ENCODE measurements at places on chromosomes 5 and 9.

GRCh38 chr9:134024214-134024792, 978 bp upstream of the BRD3OS start:
- no peak for DNase-seq

DNA sequence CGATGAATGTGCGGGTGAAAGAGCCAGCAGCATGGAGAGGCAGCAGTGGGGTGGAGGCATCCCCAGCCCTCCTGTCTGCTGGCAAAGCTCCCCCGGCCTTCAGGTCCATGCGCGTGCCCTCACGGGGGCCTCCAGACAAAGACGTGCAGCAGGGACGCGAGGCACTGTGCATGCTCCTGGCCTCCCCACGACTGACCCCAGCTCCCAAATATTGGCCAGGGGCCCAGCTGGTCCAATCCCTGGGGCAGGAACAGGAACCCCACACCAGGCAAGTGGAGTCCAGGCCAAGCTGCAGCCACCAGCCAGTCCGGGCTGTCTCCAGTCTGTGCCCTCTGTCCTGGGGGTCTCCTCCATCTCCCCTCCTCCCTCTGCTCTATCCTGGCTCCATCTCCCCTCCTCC, 33.5 kb upstream of the LRRC14B start:
- no peak for DNase-seq

DNA sequence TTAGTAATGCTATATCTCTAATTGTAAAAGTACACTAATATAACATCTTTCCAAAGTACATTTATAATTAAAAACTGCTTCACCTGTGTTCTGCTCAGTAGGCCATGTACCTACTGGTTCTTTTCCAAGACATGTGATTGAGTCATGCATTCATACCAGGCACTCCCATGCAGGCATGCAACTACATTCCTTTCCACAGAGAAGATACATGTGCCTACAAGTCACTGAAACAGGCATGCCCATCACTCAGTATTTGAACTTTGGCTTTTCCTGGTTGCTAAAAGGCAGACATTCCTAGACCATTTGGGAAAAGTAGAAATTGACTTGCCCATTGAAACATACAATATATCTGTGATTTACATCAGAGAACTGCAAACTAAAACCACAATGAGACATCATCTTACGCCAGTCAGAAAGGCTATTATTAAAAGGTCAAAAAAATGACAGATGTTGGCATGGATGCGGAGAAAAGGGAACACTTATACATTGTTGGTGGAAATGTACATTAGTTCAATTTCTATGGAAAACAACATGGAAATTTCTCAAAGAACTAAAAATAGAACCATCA, 148.3 kb upstream of the MOCS2 start:
- DNase-seq = no peak

DNA sequence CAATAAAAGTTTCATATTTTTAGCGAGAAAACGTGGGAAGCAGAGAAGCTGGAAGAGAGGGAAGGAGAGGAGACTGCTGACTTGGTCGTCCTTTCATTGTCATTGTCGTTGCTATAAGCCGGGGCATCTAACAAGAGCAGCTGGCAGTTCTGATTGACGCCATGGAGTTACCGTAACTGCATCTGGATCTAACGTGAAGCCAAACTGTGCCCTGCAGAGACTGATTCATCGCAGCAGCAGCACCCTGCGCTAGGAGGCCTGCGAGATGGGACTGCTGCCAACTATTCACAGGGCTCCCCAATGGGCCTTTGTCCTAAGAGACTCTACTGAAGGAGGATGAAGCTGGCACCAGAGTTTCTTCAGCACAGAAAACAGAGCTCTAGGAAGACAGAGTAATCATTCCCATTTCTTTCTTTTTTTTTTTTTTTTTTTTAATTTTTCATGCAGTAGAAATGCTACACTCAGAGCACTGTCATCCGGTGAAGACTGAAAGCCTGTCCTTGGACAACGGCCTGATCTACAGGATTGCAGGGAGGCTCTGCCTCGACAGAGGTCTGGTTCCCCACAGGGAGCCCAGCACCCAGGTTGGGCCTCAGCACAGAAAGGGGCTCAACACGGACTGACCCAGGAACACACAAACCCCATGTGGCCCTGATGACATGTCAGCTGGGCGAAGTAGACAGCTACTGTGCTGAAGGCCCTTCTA, 47.8 kb downstream of the RETREG1 start:
- DNase-seq = no peak

- DNase-seq = no peak
Measured at GRCh38 chr9:113817171-113817570, 58.9 kb upstream of the ZNF618 start.

GRCh38 chr9:114588210-114588609, 641 bp downstream of the ATP6V1G1 start:
- no peak for DNase-seq

GRCh38 chr5:73626814-73627313, 868 bp downstream of the ARHGEF28 start:
- DNase-seq = no peak

DNA sequence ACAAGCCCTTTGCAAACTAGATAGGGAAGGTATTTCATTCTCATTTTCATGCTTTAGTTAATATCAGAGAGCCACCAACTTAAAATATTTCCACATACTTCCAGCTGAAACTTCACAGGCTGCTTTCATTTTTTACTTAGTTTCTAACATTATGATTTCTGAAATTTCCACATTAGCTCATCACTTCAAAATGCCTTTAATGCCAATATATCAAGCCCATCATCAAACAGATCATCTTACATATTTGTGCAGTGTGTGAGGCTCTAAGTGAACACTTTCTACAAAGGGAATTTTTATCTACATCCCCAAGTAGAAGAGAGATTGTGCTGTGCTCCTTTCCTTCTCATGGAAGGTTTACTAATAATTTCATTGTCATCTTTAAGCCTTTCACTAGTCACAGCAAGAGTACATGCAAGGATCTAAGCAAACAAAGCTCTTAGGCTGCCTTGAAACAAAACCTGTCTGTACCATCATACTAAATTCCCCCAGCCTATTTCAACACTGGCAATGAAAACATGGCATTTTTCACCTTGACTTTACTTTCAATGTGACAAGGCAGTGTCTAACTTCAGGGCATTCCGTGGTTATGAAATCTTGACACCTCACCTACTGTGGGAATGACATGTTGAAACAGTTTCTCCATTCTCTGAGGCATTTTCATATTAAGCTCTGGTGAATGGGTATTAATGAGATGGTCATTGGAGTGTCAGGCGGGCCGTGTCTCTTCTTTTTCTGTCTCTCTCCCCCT, 45.4 kb downstream of the PPP2R2B start:
- DNase-seq = no peak

- peak; percentile 37 for DNase-seq
Measured at GRCh38 chr5:891837-892393, 686 bp downstream of the BRD9 start.

DNA sequence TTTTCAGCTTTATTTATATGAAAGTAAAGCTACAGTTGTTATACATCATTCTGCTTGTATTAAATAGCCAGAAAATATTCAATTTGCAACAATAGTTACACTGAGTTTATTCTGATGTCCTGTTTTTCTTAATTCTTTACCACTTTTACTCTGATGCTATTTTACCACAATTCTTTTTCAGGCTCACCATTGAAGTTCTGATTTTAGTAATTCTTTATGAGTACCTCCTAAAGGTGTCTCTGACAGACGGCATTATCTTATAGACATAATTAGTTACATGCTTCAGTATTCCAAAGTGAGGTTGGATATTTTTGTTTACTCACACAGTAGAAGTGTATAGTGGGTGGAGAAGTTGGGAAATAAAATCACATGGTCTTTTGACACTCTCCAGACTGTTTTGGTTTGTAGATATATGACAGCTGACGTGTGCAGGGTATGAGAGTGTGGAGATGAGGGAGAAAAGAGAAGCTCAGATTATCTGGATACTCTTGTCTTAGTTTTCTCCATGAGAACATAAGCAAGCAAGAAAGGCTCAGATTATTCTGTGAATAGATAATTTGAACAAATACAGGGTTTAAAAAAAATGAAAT, 97.4 kb downstream of the FBXO4 start:
- no peak for DNase-seq

DNA sequence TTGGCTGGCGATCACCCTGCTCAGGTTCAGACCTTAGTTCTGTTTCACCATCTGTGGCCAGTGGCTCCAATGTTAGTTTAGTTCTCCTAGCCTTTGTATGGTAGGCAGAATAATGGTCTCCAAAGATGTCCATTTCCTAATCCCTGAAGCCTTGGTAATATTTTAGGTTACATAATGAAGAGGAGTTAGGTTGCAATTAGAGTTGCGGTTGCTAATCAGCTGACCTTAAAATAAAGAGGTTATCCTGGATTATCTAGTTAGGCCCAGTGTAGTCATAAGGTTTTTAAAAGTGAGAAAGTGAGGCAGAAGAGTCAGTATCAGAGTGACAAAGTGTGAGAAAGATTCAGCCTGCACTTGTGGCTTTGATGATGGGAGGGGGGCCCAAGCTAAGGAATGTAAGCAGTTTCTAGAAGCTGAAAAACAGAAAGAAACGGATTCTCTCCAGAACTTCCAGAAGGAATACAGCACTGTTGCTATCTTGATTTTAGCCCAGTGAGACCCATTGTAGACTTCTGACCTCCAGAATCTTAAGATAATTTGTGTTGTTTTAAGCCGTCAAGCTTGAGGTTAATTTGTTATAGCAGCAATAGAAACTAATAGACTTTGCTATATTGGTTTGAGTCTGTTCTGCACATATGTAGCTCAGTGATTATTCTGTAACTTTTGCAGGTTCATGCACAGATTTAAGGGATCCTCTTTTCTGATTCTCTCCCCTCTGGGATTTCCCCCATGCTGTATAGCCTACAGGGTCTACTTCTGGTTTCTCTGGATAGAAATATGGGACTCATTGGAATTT, 21.6 kb downstream of the LNPEP start:
- DNase-seq = no peak

DNA sequence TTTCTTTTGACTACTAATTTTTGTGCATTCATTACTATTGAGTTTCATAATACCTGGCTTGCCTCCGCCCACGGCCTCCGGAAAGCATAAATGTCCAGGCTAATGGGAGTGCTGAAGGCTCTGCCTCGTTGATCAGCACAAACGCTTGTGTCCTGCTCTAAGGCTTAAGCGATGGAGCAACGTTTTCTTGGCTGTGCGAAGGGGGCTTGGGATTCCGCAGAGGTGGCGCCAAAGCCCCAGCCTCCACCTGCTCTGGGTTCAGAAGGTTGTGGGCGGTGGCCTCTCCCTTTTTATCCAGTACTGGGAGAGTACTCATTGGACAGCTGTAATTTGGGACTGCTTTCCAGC, 19.7 kb downstream of the ANXA2R start:
- peak; percentile 71 for DNase-seq

GRCh38 chr9:1747417-1747967, 267.7 kb upstream of the SMARCA2 start:
- no peak for DNase-seq

DNA sequence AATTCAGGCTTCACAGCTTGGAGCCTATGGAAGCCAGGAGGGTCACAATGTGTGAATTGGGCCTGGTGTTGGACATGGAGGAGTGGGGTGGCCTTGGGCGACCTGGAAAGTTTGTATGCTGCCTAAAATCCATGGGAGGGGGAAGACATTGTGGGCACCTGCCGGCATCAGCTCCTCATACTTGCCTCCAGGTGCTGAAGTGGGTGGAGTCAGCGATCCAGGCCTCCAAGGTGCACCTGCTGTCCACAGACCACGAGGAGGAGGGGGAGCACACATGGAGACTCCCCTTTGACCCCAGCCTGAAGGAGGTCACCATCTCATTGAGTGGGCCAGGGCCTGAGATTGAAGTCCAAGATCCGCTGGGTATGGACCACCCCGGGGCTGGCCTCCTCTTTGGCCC, 29.1 kb downstream of the HMCN2 start:
- no peak for DNase-seq

DNA sequence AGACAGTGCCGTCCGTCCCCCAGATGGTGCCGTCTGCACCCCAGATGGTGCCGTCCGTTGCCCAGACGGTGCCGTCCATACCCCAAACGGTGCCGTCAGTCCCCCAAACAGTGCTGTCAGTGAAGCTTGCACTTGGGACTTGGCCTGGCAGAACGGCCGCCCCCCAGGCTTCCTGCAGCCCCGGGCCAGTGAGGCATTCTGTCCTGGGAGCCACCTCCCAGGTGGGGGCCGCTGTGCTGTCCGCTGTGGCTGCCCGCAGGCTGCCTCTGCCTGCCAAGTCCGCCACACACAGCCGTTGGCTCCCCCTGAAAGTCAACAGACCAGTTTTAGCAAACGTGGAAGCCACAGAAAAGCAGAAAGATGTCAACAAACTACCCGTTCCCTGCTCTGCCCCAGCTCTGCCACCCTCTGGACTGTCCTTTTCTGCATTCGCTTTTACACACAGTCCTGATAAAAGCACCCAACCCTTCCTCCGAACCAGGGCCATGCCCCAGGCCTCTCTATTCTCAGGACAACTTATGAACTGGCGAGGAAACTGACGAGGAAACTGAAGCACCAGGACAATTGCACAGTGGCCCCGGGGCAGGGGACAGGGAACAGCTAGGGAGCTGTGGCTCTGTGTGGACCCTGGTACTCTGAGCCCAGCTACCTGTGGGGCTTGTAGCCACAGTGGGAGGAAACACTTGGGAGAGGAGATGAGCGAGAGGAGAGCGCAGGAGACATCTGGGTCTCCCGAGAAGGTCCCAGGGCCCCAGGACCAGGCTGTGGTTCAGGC, 39.6 kb upstream of the RXRA start:
- no peak for DNase-seq

DNA sequence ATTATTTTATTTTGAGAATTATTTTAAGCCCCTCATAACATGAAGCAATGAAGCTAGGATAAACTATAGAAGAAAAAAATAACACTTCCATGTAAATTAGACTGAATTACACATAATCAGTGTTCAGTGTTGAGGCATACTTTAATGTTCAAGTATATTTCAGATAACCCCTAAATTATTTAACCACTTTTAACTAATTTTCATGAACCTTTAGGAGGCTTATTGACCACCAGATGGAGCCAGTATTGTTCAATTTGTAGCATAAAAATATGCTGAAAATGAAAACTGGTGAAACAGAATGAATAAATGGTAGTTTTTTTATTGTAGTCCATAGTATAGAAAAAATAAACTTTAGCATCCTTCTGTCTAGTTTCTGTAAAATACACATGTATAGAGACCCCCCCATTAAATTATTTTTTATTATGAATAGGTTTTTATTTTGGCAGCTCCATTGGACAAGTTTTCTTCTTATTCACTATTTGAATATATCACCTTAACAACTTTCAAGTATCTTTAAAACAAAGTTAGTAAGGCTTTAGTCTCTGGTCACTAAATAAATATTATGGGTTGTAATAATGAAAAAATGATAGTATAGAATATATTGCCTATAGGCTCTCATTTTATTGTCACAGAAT, 190.1 kb downstream of the CWC27 start:
- DNase-seq = no peak

DNA sequence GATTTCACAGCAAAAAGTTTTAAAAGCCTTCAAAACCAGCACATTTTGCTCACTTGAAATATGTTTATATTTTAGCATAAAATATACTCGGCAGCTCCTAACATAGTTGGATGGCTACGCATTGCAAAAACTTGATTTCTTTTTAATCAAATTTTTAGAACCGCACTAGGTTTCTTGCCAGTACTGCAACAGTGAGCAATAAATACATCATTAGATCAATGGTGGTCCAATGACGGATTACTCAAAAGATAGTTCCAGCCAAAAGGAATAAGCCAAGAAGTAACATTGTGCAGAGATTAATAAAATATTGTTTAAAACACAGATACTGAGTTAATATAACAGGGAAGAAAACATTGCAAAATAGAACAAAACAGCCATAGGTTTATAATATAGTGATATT, 5.5 kb downstream of the MARCHF3 start:
- DNase-seq = no peak

All from DND-41 (cell line).